Anterior cingulate cortex (tissue), 58 donors: ENCODE measurements at places on chromosomes 13 and 19.

DNA sequence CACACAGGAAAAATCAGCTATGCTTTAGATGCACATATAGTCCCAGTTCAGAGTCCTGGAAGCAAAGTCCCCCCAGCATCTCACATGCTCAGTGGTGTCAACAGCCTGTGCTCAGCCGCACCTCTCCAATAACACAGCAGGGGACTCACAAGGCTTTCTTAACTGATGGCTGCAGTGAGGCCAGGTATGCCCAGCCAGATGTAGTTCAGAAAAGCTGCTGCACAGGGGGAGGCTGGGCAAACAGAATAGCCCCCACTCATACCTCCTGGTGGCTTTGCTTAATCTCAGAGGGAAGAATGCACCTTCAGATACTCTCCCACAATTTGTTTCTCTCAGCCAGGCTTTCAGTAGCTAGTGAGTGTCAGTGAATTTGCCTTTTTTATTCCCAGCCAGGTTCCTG lies 33.4 kb downstream of the FAM124A start:
- no peak for DNase-seq

GRCh38 chr19:16208064-16208759 lies 10.5 kb downstream of the AP1M1 start:
- no peak for DNase-seq

DNA sequence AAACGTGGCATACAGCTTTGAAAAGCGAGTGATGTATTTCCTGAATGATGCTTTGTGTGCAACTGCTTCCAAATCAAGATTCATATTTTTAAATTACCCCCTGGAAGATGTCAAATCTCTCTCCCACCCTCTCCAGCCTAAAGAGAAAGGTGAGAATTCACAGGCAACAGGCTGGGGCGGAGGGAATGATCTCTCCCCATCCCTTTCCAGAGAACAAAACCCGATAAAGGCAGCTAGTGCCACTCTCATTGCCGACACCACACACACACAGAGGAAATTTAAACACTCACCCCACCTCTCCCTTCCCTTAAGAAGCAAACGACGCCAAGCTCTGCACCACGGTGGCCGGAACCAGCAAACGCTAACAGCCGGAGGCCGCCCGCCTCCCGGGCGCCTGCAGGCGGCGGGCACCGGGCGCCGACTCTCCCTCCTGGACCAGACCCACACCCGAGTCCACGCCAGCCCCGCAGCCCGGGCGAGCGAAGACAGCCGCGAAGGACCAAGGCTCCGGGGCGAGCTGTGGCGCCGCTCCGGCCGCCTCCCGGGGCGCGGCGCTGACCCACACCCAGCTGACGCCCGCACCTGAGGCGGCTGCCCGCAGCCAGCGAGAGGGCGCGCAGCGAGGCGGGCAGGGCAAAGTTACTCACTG lies 477 bp downstream of the LNX2 start:
- DNase-seq: no peak

DNA sequence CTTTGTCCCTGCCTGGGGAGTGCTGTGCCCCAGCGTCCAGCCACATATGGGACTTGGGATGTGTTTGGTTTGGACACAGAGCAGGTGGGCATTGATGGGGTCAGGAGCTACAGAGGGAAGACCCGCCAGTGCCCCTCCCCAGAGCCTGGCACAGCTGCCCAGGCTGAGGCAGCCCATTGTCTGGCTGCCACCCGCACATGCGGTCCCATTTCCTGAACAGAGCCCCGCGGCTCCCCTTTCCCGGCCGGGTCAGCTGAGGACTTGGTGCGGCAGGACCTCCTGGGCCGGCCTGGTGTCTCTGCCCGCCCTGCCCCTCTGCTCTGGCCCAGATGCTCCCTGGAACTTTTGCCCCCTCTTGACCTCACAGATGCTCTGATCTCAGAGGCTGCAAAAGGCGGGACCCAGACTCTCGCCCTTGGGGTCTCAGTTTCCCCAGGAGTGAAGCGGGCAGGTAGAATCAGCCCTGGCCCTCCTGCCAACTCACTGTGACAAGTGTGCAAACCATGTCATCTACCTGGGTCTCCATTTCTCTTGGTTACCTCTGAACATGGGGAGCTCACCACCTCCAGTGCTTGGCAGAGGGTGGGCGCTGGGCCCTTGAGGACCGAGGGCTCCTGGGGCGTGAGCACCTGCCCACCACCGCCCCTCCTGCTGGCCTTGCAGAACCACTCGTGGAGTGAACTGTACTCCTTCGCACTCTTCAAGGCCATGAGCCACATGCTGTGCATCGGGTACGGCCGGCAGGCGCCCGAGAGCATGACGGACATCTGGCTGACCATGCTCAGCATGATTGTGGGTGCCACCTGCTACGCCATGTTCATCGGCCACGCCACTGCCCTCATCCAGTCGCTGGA lies 17.8 kb downstream of the HCN2 start:
- no peak for DNase-seq

DNA sequence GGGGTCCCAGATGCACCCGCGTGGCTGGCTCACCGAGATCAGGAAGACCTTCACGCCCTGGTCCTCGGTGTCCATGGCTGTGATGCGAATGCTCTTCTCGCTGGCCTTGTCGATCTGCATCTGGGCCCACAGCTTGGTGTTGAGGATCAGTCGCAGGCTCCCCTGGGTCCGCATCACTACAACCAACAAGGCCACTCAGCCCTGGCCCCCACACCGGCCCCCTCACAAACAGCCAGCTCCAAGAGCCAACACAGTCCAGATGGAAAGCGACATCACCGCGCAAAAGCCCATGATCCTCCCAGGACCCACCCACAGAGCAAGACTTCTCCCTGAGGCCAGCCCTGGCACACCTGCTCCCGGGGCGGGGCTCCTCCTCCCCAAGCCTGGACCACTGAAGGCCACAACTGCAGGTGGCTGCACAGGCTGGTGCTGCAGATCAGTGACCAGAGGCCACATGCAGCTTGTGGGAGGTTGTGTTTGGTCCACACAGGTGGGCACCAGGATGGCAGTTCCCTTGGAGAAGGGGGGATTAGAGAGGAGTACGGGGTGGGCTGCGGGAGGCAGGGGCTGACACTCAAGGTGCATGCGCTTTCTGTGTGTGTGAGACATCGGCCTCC lies 4.5 kb downstream of the CAPS start:
- no peak for DNase-seq

DNA sequence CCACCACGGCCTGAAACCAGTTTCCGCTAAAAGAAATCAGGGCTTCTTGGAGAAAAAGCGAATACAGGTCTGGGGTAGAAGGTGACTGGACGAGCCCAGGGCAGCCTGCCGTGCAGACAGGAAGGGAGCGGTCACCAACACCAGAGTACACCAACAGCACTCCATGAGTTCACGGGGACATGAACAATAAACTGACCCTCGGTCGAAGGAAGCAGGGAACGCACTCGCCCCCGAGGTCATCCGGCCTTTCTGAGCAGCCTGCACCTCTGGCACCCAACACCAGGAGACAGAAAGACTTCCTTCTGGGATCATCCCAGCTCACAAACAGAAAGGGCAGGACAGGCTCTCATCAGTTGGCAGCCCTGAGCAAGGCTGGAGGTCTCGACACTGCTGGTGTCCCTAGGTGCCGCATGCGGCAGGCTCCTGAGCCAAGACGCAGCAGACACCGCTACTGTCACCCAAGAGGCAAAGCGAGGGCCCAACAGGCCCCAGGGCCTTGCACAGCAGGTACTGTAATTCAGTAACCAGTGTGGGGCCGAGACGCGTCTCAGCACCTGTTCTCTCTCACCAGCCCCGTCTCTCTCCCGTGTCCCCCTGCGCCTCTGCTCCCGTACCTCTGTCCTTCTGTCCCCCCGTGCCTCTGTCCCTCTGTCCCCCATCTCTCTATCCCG lies 18.0 kb downstream of the DCUN1D2 start:
- no peak for DNase-seq

GRCh38 chr13:102597029-102597961 lies 509 bp downstream of the TPP2 start:
- no peak for DNase-seq

- DNase-seq: no peak
Observed at GRCh38 chr13:105153611-105154010, 1381.9 kb downstream of the EFNB2 start.

DNA sequence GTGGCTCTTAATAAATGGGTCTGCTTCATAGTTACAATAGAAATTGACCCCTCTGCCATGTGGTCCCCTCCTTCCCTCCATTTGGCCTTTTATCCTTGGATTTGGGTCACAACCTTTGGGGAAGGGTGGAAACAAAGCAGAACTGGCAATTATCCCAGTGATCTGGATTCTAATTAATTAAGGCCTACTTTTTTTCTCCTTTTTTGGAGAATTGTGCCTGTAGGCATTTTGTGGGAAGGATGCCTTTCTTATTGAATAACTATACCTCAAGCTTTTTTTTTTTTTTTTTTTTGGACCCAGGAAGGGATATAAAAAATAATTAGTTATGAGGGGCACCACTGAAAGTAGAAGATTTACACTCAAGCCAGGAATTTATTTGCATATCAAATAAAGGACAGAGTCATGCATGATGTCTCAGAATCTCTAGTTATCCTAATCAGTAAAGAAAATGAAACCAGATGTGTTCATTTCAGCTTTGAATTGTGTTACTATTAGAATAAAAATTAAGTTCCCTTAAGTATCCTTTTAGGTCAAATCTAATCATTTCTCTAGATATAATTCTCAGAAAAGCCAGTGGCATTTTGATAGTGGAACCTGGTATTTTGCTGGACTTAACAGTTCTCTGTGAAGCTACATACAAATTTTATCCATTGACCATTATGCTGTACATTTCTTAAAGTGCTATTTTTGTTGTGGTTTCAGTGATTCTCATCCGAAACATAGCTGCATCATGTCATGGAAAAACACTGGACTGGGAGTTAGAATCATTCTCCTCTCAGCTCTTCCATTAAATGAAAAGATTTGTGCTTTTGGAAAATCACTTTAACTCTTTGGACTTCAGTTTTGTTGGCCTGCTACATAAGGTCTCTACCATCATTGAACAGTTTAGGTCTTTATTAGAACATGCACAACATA lies 129.3 kb downstream of the KCNRG start:
- DNase-seq: no peak

GRCh38 chr13:20513466-20513995 lies 12.1 kb downstream of the CRYL1 start:
- no peak for DNase-seq

DNA sequence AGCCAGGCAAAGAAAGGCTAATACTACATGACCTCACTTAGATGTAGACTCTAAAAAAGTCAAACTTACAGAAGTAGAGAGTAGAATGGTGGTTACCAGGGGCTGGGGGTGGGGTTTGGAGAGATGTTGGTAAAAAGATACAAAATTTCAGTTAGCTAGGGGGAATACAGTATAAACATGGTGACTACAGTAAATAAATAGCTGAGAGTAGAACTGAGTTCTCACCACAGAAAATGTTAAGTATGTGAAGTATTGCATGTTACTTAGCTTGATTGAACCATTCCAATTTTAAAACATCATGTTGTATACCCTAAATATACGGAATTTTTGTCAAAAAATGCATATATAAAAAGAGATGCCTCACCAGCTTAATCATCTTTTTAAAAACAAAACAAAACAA lies 67.5 kb upstream of the DOCK9 start:
- DNase-seq: no peak

- no peak for DNase-seq
Observed at GRCh38 chr13:26219726-26220125, 2.4 kb downstream of the RNF6 start.

GRCh38 chr19:52069653-52070052 lies 21.0 kb upstream of the ZNF432 start:
- DNase-seq: no peak

- no peak for DNase-seq
Observed at GRCh38 chr13:84654654-84655275, 772.5 kb upstream of the SLITRK1 start.

DNA sequence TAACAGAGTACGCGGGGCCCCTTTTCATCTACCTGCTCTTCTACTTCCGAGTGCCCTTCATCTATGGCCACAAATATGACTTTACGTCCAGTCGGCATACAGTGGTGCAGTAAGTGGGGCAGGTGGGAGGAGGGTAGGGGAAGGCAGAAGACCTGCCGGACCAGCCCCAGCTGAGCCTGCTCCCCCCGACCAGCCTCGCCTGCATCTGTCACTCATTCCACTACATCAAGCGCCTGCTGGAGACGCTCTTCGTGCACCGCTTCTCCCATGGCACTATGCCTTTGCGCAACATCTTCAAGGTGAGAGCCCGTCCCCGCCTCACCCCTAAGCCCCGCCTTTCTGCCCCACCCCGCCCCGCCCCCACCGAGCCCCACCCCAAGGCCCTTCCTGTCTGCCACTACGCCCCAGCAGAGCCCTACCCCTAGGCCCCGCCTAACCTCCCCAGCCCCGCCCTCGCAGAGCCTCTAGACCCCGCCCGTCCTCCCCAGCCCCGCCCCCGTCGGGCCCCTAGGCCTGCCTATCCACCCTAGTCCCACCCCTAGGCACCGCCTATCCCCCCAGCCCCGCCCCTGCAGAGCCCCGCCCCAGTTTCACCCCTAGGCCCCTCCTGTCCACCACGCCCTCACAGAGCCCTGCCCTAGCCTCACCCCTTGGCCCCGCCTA lies 7.7 kb downstream of the NDUFB7 start:
- DNase-seq: no peak

- no peak for DNase-seq
Observed at GRCh38 chr13:28423010-28423409, 71.9 kb downstream of the FLT1 start.

DNA sequence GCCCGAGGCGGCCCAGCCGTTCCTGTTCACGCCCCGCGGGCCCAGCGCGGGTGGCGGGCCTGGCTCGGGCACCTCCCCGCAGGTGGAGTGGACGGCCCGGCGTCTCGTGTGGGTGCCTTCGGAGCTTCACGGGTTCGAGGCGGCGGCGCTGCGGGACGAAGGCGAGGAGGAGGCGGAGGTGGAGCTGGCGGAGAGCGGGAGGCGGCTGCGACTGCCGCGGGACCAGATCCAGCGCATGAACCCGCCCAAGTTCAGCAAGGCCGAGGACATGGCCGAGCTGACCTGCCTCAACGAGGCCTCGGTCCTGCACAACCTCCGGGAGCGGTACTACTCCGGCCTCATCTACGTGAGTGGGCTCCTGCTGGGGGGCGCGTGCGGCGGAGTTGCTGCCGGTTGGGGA lies 7.0 kb downstream of the MYH14 start:
- no peak for DNase-seq

GRCh38 chr13:111065698-111066097 lies 49.4 kb upstream of the ARHGEF7 start:
- DNase-seq: no peak

GRCh38 chr19:7018828-7019227 lies 2.4 kb downstream of the MBD3L2B start:
- no peak for DNase-seq

- no peak for DNase-seq
Observed at GRCh38 chr19:45785097-45785496, 2.8 kb upstream of the DMPK start.

- peak; percentile 82 for DNase-seq
Observed at GRCh38 chr19:8592231-8593009, 15.2 kb upstream of the MYO1F start.

- DNase-seq: no peak
Observed at GRCh38 chr13:24012648-24013047, 115.3 kb upstream of the C1QTNF9B start.

GRCh38 chr13:76745261-76746200 lies 140.7 kb downstream of the KCTD12 start:
- DNase-seq: no peak

GRCh38 chr13:41495044-41495443 lies 37.7 kb downstream of the RGCC start:
- no peak for DNase-seq
